ENCODE measurements at places on chromosomes 1 and 21. TPM values are rescaled to one million over a fixed set of nuclear protein-coding genes. Genes with fewer than 3 reads are reported as not detected.

DNA sequence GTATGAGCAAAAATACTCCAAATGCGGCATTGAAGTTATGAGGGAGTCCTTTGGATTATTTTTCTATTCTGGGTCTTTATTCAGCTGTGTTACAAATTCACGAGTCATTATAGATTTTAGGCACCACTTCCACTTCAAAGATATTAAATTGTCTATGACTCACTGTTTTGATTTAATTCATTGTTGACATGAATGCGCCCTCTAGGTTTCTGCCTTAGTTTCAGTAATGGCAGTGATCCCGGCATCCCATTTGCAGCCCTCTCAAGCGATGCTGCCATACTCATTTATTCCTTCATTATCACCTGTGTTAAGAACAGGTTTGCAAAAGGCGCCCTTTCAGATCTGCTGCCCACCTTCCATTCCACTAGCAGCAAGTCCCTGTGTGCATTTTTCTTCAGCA is 14.0 kb downstream of the RSPO1 start:
- peak; percentile 8 for DNase-seq

GRCh38 chr1:156879876-156880275 is 13.6 kb upstream of the PEAR1 start:
- no peak for DNase-seq

- no peak for DNase-seq
These were observed 145.5 kb downstream of the TBX15 start for GRCh38 chr1:118842452-118843201.

GRCh38 chr1:244242446-244242845 is 191.4 kb downstream of the ZBTB18 start:
- no peak for DNase-seq

DNA sequence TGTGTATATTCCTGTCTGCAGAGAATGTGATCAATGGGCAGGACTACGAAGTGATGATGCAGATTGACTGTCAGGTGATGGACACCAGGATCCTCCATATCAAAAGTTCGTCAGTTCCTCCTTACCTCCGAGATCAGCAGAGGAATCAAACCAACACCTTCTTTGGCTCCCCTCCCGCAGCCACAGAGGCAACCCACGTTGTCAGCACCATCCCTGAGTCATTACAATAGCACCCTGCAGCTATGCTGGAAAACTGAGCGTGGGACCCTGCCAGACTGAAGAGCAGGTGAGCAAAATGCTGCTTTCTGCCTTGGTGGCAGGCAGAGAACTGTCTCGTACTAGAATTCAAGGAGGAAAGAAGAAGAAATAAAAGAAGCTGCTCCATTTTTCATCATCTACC is 65.2 kb downstream of the OLFML2B start:
- DNase-seq = peak; percentile 20

- no peak for DNase-seq
These were observed 30.3 kb upstream of the TMEM51 start for GRCh38 chr1:15123270-15123669.

GRCh38 chr1:44677201-44677766 is 2.8 kb downstream of the ARMH1 start:
- DNase-seq = peak; percentile 46

- DNase-seq = no peak
These were observed 2.2 kb downstream of the TMEM35B start for GRCh38 chr1:34982820-34983376.

- DNase-seq = peak; percentile 79
These were observed at the start of gene NECTIN4 for GRCh38 chr1:161089251-161089924. NECTIN4 (minus strand) TSS chr1:161089558; CDS start chr1:161089296, 262 bp downstream.

- DNase-seq = peak; percentile 3
These were observed 46.8 kb upstream of the ZC3H11B start for GRCh38 chr1:219659684-219660083.

DNA sequence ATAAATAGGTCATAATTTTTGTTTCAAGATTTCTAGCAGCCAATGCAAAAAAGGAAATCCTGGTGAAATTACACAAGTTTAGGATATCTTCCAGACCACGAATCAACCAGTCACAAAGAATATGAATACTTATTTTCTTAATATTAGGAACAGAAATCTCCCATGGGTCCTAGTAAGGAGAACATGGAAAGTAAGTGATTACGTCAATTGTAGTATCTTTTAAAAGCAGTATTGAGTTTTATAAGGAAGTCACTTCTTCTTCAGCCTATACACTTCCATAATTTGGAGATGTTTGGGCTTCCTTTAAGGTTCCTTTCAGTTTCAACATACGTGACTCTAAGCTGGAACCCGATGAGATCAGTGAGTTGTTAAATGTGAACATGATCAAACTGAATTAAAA is 534.5 kb downstream of the USP25 start:
- DNase-seq = no peak

GRCh38 chr1:94504601-94505000 is 37.0 kb downstream of the F3 start:
- no peak for DNase-seq

GRCh38 chr1:208243527-208243966 is 637 bp downstream of the PLXNA2 start:
- no peak for DNase-seq

GRCh38 chr21:15491100-15491499 is 238.7 kb upstream of the USP25 start:
- no peak for DNase-seq

- DNase-seq = no peak
These were observed 9.3 kb upstream of the MARCKSL1 start for GRCh38 chr1:32345289-32345827.

DNA sequence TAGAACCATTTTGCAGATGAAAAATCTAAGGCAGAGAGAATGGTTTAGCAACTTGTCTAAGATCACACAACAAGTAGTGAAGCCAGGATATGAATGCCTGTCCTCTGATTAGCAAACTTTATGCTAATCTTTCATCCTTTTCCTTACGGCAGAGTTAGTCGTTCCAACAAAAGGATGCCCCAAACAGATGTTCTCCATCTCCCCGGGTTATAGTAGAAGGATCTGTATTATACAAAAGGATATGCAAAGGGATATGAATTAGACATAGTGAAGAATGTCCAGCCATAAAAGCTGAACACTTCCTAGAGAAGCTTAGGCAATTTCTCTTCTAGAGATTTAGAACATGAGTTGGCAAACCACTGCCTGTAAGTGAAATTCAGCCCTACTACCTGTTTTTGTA is 291.6 kb upstream of the DUSP10 start:
- no peak for DNase-seq

DNA sequence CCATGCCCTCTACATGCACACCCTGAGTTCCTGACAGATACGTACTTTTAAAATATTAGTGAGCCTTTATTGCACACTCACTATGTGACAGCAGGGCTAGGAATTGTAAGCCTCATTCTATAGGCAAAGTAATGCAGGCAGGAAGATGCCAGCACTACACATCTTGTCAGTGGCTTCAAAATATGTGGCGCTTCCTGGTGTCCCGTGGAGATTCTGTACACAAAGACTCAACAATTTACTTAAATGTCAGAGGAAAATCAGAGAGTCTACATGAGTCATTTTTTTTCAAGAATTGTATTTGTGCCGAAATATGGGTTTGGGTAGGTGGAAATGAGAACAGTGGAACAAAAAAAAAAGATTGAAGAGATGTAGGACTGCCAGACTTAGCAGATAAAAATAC is 27.6 kb downstream of the RNASEL start:
- DNase-seq = no peak

GRCh38 chr1:2431103-2431502 is 18.7 kb upstream of the PEX10 start:
- DNase-seq = peak; percentile 81

DNA sequence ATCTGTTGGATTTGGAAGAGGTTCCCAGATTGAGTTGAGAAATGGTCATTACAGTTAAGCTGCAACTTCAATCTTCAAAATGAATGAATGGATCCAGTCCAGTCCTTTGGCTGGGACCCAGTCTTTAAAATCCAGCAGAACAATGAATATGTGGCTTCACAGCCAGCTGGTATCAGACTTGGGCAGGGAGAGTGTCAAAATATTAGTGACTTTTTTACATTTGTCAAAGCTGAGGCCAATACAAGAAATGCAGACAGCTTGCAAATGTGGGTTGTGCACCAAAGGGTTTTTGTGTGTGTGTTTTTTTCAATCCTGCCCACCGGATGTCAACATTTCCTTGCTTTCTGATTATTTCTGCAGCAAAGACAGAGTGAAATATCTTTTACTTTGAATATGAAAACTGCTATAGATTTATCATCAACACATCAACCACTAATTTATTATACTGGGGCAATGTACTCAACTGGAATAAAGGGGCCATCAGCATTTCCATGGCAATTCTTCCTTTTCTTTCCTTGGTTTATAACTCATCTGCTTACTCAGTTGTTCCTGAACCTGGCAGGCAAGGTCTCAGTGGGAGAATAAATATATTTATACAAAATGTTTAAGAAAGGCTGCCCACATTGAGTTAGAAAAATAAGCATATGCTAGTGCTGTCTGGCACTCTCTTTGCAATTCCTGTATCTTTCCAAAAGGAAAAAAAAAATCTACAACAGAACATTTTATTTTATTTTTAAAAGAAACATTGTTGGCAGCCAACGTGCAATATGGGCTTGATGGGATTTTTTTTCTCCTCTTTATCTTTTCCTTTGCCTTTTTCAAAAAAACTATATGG is 491.6 kb upstream of the C1orf87 start:
- DNase-seq = no peak

DNA sequence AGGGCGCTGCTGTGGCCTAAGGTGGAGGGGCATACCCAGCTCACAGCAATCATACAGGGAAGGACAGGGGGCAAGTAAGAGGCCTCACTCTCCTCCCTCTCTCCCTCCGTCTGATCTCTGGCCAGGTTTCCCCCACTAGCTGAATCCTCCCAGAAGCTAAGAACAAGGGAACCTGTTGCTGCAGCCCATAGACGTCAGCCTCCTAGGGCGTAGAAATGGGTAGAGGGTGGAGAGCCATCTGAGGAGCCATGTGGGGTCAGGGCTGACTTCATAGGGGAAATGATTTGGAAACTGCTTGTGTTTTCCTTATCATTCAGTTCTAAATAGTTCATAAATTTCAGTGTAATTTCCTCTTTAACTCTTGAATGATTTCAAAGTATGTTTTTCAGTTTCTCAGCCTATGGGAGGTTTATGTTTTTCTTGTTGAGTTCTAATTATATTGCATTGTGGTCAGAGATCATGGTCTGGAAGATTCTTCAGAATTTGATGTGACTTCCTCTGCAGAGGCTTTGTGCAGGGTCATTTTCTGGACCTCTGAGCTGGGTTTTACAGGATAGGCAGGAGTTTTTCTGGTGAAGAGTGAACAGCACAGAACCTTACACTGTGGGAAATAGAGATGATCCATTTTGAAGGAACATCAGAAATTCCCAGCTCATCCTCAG is 2.3 kb upstream of the MOB3C start:
- DNase-seq = no peak

GRCh38 chr1:174297351-174297750 is 138.0 kb downstream of the RABGAP1L start:
- no peak for DNase-seq

DNA sequence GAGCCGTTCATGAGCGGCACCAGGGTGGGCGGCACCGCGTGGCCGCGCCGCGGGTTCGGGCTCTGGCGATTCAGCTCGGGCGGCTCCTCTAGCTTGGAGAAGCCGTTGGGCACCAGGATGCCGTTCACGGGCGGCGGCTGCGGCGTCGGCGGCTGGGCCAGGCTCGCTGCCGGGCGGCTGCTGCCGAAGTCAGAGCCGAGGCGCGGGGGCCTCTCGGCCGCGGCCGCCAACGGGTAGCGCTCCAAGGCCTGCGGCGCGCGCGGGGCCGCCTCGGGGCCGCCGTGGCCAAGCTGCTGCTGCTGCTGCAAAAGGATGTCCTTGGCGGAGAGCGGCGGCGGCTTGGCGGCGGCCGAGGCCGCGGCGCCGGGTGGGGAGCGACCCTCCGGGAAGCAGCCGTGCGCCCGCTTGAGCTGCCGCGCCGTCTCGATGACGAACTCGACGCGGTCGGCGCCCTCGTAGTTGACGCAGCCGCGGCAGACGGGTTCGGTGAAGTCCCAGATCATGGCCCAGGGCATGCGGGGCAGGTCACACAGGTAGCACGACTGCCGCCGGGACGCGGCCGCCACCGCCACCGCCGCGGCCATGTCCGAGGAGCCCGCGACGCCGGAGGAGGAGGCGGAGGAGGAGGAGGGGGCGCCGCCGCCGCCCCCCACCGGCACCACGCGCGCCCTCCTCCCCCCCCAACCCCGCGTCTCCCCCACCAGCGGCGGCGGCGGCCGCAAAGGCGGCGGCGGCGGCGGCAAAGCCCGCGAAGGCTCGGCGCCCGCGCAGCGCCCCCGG is 877 bp downstream of the IRF2BP2 start:
- no peak for DNase-seq

MORN1 gene
- 5.5 TPM for total RNA-seq

FCGR3B gene
- total RNA-seq = not detected

CHI3L1 gene
- 0.79 TPM for total RNA-seq

SLC1A7 gene
- total RNA-seq = not detected

ZMPSTE24 gene
- total RNA-seq = 42.8 TPM

OR2L2 gene
- total RNA-seq = not detected

BSND gene
- total RNA-seq = not detected

HMGB4 gene
- not detected for total RNA-seq

PRR9 gene
- total RNA-seq = not detected
